ENCODE measurements at places on chromosomes 16 and 17.

DNA sequence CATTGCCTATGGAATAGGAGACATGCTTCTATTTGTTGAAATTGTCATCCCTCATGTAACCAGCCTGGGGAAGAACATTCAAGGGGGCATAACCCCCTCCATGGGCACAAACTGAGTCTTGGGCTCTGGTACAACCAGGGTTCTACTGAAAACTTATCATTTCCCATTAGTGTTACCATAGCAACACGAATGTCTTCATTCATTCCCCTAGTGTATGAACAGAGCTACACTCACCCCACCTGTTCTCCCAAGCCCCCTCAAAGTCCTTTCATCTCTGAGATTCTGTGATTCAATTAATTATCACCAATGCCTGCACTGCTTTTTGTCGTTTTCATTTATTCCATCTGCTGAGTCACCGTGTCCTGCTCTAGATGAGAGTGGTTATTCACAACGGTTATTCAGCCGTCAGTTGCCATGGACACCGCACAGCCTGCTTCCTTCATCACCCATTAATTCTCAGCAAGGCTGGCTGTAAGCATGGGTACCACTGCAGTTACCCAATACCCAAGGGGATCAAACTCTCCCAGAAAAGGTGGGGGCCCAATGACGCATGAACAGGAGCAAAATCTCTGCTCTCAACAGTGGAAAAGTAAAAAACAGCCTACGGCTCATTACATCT, 1.6 kb upstream of the GAST start:
- peak; percentile 85 for DNase-seq

DNA sequence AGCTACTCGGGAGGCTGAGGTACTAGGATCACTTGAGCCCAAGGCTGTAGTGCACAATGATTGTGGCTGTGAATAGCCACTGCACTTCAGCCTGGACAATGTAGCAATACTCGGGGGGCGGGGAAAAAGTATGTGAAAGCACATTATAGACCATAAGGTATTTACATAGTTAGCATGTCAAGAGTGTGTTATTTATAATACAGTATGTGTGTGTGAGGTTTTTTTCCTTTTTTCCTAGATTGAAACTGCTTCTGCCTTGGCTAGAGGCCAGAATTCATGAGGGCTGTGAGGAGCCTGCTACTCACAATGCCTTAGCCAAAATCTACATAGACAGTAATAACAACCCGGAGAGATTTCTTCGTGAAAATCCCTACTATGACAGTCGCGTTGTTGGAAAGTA, 30.5 kb downstream of the PTRH2 start:
- DNase-seq, result no peak

- no peak for DNase-seq
Measured at GRCh38 chr17:61414141-61414935, 14.7 kb downstream of the TBX2 start.

DNA sequence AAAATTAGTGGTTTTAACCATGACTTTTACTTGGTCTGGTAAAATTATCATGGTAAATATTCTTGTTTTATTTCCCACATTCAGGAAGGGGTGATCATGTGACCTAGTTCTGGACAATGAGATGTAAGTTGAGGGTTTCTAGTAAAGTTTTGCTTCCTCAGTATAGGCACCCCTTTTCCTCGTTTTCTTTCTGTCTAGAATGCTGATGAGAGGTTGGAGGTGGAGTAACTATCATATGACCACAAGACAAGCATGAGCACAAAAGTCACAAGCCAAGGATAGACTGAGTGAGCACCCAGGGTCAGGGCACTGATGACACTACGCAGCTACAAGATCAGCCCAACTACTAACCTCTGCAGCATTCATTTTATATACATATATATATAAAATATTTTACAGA, 53.9 kb downstream of the MYO1D start:
- DNase-seq, result no peak

- no peak for DNase-seq
Measured at GRCh38 chr17:51904379-51904778, 254.1 kb downstream of the CA10 start.

DNA sequence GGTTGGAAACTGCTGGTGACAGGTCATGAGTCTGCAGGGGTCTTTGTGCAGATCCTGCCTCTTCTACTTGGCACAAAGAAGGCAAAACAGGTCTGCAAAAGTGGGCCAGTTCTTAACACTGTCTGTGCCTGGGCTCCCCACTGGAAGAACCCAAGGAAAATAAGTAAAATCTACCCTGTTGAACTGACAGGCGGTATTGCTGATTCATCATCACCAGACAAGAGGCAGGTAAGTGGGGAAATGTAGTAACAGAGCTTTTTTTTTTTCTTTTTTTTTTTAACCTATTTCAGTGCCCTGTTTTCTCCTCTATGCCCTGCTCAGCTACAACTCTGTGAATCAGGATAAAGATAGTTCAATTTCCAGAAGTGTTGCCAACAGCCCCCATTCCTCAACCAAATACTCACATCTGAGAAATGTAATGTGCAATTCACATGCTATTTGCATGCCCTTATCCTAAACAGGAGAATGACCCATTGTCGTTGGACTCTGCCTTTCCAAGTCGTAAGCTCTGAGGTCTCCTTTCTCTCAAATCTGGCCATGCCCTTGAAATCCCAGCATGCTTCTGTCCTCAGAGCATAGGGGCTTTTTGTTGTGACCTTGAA, 237.0 kb downstream of the SOX9 start:
- no peak for DNase-seq

DNA sequence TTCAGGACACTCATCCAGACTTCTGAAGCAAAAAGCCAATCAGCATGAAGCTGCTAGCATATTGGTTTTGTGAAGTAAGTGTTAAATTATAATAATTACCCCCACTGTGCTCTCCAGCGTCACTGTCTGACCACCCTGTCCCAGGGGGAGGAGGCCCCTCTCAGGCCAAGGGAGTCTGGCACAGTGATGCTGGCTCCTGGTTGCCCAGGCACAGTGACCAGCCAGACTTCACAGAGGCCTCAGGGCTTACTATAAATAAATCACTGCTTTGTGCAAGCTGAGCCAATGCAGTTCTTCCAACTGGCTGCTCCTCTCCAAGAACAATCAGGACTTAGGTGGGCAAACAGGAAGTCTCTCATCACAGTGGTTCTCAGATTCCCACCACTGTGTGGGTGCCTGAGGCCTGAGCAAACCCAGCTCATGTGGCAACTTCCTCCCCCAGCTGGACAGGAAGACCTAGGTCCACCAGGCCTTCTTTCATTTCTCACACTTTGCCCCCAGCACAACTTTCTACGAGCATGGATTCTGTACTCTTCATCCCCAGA, 1.7 kb upstream of the DBNDD1 start:
- peak; percentile 83 for DNase-seq

GRCh38 chr17:39753514-39754160, 15.9 kb downstream of the GRB7 start:
- peak; percentile 44 for DNase-seq

DNA sequence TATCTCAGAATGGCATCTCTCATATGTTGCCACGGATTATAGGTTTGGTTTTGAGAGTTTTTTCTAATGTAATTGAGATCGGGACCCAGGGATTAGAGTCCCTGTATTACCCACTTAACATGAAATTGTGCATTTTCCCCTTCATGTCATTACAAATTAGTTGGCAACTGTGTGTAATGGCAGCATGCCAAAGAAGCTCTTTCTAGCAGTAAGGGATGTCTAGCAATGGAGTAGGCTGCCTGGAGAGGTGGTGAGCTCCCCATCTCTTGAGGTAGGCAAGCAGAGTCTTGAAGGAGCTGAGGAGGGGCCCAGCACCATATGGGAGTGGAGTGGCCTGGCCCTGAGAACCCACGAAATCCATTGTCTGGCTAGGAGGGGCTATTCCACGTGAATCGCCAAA, 10.0 kb upstream of the KATNB1 start:
- no peak for DNase-seq

- DNase-seq, result no peak
Measured at GRCh38 chr17:39461926-39462569, 762 bp downstream of the CDK12 start.

DNA sequence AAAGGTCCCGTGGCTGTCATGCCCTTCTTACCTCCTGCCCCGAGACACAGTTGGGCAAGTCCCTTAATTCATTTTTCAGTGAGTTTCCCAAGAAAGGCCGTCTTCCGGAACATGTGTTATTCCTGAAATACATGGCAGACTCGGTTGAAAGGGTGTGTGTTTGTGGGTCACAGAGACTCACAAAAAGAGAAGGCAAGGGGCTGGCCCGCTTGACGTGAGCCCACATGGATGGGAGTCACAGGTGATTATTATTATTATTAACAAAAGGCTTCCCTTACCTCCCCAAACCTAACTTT, 34.1 kb upstream of the CCR7 start:
- DNase-seq, result no peak

- no peak for DNase-seq
Measured at GRCh38 chr16:83623091-83623730, 184.6 kb upstream of the HSBP1 start.

DNA sequence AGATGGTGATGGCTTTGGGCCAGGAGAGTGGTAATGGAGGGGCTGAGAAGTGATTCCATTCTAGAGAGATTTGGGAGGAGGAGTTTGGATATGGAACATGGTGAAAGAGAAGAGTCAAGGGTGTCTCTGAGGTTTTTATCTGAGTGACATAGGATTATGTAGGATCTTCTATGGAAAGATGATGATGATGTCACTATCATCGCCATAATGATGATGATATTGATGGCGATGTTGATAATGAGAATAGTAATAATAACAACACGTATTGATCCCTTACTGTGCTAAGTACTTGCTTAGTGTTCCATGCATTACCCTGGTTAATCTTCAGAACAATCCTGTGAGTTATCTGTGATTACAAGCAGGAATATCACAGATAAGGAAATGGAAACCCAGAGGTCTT, 16.6 kb downstream of the PDILT start:
- DNase-seq, result no peak

- DNase-seq, result peak; percentile 56
Measured at GRCh38 chr16:73572135-73572828, 524.4 kb upstream of the ZFHX3 start.

DNA sequence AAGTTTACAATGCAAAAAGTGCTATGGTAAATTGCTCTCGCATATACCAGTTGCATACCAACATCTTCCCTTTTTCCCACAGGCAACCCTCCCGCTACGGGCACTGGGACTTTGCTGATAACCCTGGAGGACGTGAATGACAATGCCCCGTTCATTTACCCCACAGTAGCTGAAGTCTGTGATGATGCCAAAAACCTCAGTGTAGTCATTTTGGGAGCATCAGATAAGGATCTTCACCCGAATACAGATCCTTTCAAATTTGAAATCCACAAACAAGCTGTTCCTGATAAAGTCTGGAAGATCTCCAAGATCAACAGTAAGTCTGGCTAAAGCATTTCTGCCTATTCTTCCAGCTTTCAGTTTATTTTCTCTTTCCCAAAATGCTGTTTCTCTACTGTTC, 27.9 kb upstream of the HSBP1 start:
- DNase-seq, result peak; percentile 15

- peak; percentile 8 for DNase-seq
Measured at GRCh38 chr17:56815711-56816110, 18.0 kb downstream of the C17orf67 start.

- DNase-seq, result peak; percentile 38
Measured at GRCh38 chr17:77425348-77425747, 284.6 kb downstream of the SEC14L1 start.

DNA sequence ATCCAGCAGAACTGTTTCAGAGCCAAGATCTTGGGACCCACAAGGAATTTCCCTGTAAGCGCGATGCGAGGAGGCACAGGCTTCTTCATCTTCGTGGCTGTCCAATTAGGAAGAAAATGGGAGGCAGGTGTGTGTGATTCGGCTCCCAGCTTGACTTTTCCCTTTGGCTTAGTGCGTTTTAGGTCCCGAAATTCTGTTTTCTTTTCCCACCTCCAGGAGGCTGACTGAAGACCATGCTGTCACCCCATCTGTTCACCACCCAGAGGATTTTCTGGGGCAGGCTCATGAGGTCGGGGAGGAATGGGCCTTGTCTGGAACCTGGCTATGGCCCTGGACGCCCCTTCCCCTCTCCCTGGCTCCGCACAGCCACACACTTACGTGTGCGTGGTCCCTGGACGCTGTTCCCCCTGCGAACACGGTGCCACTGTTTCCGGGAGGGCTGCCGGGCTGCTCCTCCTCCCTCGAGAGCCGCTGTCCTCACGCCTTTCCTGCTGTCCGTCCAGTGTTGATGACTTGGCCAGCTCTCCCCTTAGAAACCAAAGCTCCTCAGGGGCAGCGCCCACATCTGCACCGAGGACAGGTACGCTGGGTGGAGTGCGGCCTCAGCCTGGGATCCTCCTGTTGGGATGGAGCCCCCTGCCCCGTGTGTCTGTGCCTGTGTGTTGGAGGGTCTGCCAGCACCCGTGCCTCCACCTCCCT, 2.7 kb upstream of the PABPN1L start:
- DNase-seq, result no peak
